ENCODE measurements at places on chromosomes 6 and 20. TPM values are rescaled to one million over a fixed set of nuclear protein-coding genes. Genes with fewer than 3 reads are reported as not detected.

POU3F2 gene
- polyA plus RNA-seq, result not detected

DNA sequence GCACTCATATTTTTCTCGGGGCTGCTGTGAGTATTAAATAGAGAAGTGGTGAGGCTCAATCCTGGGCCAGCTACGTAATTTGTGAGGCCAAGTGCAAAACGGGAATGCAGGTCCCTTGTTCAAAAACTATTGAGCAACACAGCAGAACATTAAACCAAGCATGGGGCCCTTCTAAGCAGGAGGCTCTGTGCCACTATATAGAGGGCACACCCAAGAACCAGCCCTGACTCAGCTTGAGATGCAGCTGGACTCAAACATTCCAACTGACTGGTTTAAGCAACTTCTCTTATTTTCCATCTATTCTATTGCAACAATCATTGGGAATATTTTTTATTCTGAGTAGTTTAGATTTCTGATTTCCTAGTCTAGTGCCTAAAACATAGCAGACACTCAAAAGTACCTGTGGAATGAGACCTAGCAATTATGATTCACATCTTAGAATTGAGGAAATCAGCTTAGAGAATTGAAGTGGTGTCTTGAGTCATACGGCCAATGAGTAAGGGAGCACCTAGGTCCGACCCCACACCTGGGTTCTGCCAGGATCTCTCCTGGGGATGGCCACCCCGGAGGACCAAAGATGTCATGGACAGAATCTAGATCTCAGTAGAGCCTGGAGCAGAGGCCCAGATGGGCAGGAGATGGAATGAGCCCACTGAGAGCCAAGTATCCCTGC, 1.3 kb downstream of the SIRPB2 start:
- DNase-seq, result no peak

BIRC7 gene
- 1.6 TPM for polyA plus RNA-seq

- no peak for DNase-seq
Observed at GRCh38 chr6:132673376-132674094, 14.6 kb upstream of the TAAR1 start.

- no peak for DNase-seq
Observed at GRCh38 chr6:111794727-111795452, 78.4 kb downstream of the FYN start.
